Esophagus squamous epithelium (tissue), 5 donors: ENCODE measurements at places on chromosomes 4 and X.

GRCh38 chr4:1809754-1810502, 16.8 kb downstream of the FGFR3 start:
- DNase-seq = no peak

GRCh38 chr4:102560571-102561341, 59.6 kb downstream of the NFKB1 start:
- DNase-seq = no peak

DNA sequence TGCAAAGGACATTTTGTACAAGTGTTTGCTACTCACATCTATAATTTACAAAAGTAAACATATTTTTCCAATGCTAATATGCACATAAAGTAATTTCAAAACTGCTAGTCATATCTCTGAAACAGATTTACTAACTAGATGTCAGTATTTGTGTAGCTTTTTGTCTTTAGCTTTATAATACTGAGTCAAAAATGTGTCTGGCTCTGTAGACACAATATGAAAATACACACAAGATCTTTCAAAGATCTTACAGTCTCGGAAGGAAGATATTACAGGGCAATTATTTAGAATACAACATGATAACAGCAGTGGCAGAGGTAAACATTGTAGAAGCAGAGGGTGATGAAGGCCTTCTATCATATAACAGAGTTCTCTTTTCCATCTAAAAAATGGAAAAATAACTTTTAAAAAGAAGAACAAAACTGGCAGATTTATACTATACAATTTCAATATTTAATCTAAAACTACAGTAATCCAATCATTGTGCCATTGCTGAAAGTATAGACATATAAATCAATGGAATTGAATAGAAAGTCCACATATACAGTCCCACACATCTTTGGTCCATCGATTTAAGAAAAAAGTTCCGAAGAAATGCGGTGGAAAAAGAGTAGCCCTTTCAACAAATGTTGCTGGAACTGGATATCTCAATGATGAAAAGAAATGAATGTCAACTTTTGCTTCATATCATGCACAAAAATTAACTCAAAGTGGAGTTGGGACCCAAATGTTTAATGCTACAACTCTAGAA, 29.4 kb downstream of the ARAP2 start:
- no peak for DNase-seq

- DNase-seq = no peak
Observed at GRCh38 chr4:15657366-15657765, 2.2 kb upstream of the FBXL5 start.

DNA sequence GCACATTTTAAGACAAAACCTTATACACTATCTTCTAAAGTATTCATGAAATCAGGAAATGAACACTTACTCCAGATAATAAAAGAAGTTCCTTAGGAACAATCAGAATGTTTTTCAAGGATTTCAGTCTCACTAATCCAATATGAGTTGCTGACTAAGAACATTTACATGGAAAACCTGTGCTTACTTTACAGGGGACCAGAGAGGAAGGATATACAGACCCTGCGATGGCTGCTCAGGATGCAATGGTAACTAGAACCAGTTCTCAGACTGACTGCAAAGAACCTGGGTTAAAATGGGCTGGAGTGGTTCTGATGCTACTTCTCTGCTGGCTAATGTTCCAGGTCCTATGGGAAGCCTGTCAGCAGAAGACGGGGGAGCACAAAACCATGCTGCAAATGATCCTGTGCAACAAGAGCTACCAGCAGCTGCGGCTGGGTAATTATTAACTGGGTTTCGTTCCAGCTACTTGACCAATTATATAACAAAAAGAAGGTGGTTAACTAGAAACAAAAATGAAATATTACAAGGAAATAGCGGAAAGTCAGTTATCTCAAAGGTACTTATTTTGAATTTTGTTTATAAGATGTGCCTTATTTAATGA, 85.3 kb downstream of the ANXA10 start:
- no peak for DNase-seq

- DNase-seq = no peak
Observed at GRCh38 chrX:151970661-151971060, 3.8 kb downstream of the GABRE start.

DNA sequence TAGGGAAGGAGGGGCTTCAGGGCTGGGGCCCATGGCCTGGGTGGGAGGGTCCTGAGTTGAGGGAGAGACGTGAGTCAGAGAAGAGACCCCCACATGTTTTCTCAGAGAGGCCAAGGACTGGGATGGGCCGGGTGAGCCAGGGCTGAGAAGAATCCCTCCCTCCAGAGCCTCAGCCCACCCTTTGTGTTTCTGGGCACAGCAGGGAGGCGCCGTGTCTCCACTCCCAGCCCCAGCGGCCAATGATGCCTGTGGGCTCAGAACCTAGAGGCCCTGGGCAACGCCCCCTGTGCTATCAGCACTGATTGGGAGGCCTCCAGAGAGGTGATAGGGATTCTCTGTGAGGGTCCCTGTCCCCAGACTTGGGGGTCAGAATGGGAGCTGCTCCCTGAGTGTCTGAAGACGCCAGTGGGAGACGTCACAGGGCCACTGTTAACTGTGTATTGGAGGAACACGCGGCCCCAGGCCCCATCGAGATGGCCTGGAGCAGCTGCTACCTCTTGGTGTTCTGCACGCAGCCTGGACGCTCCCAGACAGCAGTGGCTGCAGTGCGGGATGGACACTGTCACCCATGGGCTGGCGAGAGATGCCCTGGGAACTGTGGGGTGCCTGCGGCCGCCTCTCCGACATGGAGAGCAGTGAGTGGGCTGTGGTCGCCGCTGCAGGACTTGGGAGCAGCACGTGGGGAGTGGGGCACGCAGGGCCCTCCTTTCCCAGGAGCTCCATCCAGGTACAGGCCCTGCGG, 8.5 kb downstream of the FGFRL1 start:
- no peak for DNase-seq

GRCh38 chrX:13688958-13689740, at the start of gene RAB9A:
TSS of gene RAB9A (plus strand) at chrX:13689128. CDS start at chrX:13708747, 19,619 bp downstream.
- no peak for DNase-seq

DNA sequence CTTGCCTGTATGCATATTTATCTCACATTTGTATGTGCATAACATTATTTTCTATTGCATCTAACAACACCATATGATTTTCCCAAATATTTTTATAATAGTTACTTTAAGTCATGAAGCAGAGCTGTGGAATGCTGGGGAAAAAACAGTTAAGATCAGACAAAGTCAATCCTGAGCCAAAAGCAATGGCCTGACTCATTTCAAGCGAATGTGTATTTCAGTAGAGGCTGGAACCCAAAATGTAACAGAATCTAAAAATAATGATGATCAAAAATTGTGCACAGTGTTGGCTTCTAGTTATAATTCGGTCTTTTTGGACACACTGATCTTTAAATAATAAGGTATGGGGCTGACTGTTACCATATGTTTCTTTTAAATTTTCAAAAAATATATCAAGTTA, 516.2 kb upstream of the ADGRL3 start:
- DNase-seq = no peak

- DNase-seq = peak; percentile 5
Observed at GRCh38 chr4:16544251-16544721, 318.0 kb upstream of the TAPT1 start.

- no peak for DNase-seq
Observed at GRCh38 chr4:105620640-105621323, 68.4 kb downstream of the ARHGEF38 start.

GRCh38 chrX:150692296-150692695, 900 bp upstream of the MTMR1 start:
- DNase-seq = no peak

DNA sequence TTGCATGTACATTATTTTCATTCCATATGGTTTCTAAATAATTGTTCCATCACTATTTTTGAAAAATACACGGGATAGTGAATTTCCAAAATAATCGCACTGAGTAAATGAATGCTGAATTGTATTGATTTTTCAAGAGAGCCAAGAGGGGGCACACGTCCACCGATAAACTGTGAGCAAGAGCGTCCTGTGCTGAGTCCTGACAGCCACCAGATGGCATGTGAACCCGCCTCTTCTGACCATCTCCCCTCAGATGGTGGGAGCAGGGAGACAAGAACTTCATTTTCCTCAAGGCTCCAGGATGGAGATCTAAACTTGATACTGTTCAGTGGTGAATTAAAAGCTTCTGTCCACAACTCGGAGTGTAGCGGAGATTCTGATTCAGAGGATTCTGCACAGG, 30.6 kb upstream of the IL9R start:
- DNase-seq = no peak

GRCh38 chr4:19486400-19486799, 765.3 kb upstream of the SLIT2 start:
- no peak for DNase-seq

DNA sequence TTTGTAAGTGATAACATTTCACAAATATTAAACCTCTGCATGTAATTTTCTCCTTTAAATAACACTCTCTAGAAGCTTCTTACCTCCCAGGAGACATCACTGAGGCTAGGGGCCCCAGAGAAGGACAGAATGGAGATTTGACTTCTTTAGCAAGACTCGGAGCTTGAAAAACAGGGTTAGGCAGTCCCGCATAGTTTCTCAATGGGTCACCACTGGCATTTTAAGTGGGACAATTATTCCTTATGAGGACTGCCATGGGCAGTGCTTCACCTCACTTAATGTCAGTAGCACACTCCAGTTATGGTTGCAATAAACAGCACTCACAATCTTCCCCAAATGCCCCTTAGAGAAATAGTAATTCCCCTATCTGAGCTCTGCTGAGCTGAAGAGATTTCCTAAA, 66.7 kb upstream of the NOCT start:
- DNase-seq = no peak

GRCh38 chr4:94262163-94263016, 54.7 kb downstream of the SMARCAD1 start:
- no peak for DNase-seq

DNA sequence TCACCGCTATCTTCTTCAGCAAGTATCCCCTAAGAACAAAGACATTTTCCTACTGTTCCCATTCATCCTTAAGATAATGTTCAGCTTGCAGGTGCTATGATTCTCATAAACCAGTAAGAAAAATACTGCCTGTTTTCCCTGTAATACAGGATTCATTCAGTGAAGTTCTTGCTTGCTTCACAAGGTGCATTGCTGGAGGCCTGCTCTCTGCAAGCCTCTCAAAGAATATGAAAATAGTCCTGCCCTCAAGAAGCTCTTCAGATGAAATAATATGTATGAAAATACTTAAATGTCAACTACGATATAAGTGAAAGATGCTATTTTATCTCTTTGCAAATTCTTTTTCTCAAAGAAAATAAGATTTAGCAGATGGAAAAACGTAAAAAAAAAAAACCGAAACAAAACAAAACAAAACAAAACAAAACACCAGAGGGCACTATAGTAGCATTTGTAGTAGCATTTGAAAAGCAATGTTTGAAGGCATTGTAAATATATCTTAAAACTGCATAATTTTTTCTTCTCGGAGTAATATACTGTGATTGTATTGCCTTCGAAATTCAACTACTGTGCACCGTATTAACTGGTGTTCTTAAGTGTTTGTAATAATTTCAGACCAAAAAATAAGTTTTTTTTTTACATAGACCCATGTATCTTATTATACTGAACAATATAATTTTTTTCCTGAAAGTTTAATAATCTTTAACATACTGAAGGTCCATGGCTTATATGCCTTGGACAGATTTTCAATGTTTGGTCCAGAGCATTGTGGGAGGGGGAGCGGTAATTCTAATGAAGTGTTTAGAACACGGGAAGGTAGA, 26.0 kb downstream of the ADH4 start:
- no peak for DNase-seq

GRCh38 chrX:154457491-154458115, 478 bp upstream of the PLXNA3 start:
- DNase-seq = no peak

GRCh38 chr4:84235126-84235944, 263.8 kb downstream of the NKX6-1 start:
- DNase-seq = no peak

GRCh38 chrX:148611993-148612392, 111.6 kb downstream of the AFF2 start:
- no peak for DNase-seq

DNA sequence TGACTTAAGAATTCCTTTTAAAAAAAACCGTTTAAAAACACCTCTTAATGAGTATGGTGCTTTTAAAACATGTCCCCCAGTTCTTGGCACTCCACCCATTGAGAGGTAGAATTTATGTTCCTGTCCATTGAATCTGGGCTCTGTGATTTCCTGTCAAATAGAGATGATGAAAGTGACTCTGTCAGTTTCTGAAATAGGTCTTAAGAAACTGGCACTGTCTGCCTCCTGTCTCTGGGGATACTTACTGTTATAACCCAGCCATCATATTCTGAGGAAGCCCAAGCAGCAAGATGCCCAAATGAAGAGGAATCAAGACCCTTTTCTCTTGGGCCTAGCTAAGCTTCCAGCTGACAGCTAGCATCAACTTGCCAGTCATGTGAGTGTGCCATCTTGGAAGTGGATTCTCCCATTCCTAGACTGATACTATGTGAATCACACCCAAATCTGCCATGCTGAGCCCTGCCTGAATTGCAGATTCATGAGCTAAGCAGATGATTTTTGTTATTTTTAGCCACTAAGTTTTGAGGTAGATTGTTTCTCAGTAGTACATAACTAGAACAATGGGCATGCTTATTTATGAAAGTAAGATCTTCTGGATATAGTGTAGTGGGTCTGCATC, 22.8 kb downstream of the C4orf54 start:
- no peak for DNase-seq

DNA sequence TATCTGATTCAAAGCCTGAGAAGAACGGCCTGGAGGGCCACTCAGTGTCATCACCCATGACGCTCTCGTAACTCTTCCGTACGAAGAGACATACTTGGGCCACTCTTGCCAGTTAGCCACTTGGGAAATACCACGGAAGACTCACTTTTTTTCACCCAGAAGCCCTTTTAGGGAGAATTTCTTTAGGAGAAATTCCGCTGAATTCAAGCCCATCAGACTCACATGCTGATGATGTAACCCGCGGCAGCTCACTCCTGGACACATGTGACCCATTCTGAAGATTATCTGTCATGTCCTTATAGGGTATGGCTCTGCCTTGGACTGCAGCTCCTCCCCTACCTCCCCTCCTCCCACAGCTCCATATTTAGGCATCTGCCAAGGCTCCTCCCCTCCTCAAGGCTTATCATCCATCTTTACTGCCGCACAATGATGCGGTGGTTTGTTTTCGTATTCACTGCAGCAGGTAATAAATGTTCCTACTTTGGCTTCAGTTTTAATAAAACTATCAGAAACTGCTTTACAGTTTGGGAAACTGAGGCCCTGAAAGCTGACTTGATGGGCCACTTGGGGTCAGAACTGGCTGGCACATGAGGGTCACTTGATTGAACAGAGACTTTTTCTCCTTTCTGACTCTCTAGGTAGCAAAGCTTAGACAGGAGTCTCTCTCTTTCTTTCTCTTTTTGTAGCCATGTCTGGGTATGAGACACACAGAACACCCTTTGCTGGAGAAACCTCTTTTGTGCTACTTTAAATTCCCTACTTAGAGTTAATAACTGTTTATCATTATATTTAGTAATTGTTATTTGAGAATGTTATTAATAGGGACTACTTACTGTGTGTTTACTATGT, 42.1 kb downstream of the RHOH start:
- no peak for DNase-seq

GRCh38 chr4:104693601-104694201, 199.0 kb upstream of the CXXC4 start:
- no peak for DNase-seq

GRCh38 chr4:82560853-82561785, 669 bp downstream of the TMEM150C start:
- DNase-seq = no peak

- no peak for DNase-seq
Observed at GRCh38 chrX:94454159-94454558, 780.2 kb downstream of the FAM133A start.

GRCh38 chr4:73967866-73968265, 14.0 kb downstream of the PF4 start:
- DNase-seq = no peak

GRCh38 chrX:19182785-19183184, 60.5 kb upstream of the ADGRG2 start:
- DNase-seq = no peak
